ENCODE measurements at places on chromosomes 2 and 18.

- DNase-seq, result no peak
Measured at GRCh38 chr18:48989304-48990303, 38.8 kb upstream of the SMAD7 start.

GRCh38 chr2:5736886-5737285 is 44.7 kb downstream of the SOX11 start:
- no peak for DNase-seq

DNA sequence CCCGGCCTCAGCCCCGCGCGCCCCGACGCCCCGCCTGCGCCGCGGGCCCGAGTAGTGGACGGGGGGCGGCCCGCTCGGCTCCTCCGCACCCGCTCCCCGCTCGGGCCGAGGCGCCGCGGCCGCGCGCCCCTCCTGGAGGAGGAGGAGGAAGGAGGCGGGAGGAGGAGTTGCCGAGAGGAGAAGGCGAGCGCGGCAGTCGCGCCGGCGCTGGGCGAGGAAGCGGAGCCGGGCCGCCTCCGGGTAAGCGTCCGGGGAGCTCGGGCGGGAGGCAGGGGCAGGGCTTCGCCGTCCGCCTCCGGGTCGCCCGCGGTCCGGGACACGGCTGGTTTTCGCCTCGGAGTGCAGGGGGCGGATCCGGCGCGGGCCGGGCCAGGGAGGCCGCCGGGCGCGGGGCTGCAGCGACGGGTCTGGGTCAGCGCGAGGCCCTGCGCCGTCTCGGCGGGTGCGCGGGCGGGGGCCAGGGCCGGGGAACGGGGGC is at the start of gene SOCS6:
SOCS6 (plus strand) TSS at position 195 of the 478 bp plus-strand sequence. CDS start 35,624 bp downstream, outside the sequence.
- no peak for DNase-seq

GRCh38 chr2:183163821-183164649 is 39.8 kb downstream of the NUP35 start:
- DNase-seq, result no peak

DNA sequence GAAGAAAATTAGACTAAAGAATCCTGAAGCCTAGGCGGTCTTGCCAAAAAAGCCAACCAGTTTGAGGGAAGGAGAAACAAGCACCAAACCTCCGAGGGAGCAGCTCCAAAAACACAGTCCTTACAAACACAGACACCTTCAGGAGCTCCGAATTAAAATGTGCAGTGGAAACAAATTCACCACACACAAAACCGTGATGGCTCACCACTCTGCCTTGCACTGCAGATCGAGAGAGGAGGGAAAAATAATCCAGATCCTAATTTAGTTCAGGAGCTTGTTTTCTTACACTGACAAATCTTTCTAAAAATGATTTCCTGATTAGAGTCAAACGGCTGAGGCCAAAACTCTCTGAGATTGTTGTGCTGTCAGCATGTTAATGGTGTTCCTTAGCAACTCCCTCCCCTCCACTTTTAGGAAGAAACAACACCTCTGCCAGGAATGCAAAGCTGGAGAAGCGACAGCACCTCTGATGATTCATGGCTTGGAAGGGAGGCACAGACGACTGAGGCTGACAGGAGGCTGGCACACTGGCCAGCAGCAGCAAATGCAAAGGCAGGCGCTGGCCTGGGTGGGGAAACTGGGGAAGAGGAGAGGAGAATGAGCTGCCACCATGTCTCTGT is 249.4 kb upstream of the KLHL29 start:
- DNase-seq, result no peak

GRCh38 chr2:16908656-16909055 is 243.0 kb upstream of the CYRIA start:
- no peak for DNase-seq

DNA sequence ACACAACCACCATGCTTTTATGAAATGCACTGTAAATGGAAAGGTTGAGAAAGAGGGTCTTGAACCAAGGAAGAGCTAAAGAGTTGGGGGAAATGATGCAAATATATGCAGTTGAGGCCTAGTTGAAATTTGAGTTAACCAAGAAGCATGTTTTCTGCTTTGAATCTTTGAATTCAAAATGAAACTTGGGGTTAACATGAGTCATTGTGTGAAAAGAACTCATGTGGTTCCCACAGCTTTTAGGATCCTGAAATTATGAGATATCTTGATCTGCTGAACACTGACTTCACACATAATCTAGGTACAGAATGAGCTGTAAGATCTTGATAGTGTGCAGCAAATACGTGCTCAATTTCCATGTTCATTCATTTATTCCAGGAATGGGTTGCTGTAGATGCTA is 422.9 kb upstream of the TRIB2 start:
- DNase-seq, result no peak

DNA sequence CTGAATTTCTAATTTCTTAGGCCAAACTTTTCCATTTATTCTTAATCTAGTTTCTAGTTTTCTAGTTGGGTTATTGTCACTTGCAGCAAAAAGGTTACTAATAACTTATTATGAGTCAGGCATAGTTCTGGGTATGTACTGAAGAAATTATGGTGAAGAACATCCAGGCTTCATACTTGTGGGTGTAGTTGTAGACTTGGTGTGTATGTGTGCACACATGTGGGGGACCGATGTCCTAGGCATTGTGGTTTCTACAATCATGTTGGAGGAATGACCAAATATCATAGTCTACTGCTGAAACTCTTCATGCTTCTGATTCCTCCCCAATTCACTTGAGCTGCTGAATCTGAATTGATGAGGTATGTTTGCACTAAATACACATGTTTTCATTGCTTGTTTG is 141.2 kb downstream of the PMAIP1 start:
- no peak for DNase-seq

- no peak for DNase-seq
Measured at GRCh38 chr2:85865539-85866164, 23.1 kb downstream of the ST3GAL5 start.

- DNase-seq, result no peak
Measured at GRCh38 chr2:100800915-100801314, 19.0 kb upstream of the NPAS2 start.

GRCh38 chr2:18516112-18516511 is 44.3 kb downstream of the RDH14 start:
- no peak for DNase-seq

- DNase-seq, result no peak
Measured at GRCh38 chr2:161122772-161123530, 37.3 kb upstream of the TANK start.

DNA sequence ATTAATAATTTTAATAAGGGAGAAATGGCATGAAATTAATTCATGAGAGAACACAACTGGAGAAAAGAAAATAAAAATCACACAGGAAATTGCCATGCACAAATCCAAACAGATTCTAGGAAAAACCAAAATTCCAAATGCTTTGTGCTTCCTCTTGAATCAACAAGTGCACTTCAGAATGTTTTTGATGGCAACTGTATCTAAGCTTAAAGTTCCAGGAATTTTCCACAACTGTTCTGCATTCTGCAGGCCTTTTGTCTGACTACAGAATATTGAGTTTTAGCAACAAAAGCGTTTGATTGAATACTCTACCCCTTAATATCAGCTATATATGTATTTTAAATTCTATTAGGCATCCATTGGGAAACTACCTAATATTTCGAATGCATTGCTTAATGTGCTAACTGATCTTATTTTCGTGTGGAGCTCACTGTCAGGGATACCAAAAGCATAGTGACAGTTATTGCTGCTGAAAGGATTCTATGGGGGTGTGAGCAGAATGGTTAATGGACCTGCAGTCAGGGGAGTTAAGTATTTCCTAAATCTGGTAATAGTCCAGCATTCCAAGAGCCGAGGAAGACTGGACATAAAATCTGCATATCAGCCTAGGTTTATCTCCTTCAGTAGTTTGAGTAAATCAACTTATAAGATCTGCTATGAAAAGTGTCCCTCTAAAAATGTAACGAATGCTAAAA is 482.7 kb upstream of the POU3F3 start:
- DNase-seq, result no peak

DNA sequence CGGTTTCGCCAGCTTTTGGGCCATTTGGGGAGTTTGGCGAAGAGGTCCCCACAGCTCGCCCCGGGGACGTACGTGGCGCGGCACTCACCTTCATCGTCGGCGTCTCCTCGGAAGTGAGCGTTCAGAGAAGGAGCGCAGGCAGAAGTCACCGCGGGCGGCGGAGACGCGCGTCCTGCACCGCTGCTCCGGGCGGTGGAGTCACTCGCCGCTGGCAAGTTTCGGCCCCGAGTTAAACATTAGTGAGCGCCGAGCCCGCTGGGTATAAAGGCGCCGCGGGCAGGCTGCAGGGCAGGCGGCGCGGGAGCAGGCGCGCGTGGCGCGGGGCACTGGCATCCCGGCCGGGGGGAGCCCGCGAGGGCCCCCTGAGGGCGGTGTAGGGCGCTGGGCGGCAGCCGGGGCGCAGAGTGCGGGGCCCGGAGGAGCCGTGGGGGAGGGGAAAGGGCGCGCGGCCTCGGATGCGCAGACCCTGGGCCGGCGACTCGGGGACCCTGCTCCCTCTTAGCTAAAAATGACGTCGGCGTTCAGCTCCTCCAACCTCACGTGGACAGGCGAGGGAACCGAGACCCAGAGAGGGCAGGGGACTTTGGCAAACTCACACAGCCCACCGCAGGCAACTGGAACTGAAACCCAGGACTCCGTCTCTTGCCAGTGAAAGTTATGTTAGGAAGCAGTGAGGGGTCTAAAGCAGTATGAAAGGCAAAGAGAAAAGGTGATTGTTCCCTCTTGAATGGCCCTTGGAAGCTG is at the start of gene DPP4:
DPP4 (minus strand) TSS at position 328 of the 744 bp plus-strand sequence; CDS start at position 94, 234 bp downstream.
- no peak for DNase-seq

DNA sequence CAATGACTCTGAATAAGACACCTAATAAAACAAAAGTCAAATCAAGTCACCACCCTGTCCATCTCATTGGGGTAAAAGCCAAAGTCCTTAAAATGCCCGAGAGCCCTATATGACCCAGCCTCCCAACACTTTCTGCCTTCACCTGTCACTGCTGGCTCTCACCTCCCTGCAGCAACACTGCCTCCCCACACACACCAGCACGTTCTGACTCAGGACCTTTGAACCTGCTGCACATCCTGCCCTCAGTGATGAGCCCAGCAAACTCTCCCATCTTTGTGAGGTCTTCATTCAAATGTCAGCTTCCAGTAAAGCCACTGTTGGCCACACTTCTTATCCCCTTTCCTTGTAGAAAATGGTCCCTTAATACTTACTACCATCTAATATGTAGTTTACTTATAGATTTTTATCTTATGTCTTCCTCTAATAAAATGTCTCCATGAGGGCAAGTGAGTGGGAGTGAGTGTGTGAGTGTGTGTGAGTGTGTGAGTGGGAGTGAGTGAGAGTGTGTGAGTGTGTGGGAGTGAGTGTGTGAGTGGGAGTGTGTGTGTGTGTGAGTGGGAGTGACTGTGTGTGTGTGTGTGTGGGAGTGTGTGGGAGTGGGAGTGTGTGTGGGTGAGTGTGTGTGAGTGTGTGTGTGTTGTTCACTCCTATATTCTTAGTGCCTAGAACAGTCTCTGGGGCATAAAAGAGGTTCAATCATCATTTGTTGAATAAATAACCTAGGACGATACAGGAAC is 504.7 kb downstream of the EIPR1 start:
- no peak for DNase-seq

- DNase-seq, result no peak
Measured at GRCh38 chr2:36513661-36514060, 84.3 kb downstream of the FEZ2 start.

DNA sequence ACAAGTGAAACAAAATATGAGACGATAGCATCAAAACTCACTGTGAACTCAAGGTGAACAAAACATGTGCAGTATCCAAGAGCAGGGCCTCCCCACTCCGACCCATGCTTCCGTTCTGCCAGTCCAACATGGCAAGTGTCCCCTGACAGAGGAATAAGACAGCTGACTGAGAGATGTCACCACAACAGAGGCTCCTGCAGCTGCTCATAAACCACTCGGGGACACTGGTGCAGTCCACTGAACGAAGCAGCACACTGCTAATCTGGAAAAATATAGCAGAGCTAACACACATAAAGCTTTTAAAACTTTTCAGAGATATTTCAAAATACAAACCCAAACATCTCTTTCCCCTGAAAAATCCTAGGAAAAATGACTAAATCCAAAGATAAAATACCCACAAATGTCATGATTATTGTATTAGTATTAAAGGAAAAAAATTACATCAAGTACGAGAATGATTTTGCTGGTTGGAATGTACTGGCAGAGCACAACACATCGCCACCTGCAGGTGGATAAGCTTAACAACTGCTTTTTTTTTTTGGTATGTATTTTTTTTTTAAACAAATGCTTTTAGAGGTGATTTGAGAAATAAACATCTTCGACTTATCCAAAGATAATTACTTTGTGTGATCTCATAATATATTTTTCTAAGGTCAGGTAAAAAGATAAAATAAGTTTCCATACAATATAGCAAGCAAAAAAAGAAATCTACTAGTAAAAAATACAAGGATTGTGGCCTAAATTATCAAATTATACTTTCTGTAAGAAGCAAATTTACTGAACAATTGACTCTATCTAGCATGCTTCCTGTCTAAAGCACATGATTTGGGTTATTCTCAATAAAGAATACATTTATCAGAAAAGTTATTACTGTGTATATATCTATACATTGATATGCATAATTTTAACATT is 18.6 kb downstream of the THADA start:
- DNase-seq, result no peak

DNA sequence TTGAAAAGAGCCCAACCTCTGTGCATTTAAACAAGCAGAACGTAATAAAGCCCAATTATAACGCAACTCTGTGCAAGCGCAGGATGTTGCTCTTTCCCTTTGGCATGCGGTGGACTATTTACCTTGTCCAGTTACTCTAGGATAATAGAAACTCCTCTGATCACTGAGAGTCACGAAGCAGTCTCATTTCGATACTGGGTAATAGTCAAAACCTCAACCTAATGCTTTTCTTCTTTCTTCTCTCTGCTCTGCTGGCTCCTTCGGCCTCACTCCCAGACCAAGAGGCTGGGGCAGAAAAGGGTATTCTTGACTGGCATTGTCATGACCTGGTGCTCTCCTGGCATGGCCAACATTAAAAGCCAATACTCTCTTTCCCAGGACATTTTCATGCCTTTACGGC is 89.7 kb upstream of the GCFC2 start:
- DNase-seq, result no peak

DNA sequence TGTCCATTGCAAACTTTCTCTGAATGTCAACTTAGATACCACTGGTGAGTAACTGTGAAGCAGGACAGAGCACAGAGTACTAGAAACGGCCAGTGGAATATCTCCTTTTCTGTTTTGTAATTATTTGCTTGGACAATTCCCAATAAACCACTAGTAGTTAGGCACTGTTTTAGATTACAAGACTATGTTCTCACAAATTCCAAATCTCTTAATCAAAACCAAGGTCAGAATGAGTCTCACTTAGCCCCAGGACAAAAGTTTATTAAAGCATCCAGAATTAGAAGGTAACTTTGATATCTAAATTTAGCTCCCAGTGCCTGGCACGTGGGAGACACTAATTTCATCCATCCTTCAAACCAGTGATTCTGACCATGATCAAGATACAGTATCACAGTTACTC is 89.0 kb downstream of the ZNF521 start:
- DNase-seq, result no peak

DNA sequence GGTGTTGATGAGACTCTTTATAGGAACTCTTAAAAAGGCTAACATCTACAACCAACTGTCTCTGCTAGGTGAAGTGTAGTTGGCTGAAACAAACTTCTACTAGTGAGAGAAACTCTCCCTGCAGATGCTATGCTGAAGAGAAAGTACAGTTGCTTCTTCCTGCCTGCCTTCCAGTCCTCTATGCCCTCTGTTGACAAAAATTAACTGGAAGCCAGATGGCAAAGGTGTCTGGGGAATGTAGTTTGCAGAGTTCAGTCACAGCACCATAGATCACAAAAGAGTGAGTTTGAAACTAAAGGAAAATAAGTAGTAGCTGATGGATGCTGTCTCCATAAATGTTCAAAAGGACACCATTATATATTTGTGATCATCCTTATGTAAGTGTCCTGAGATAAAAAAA is 958.8 kb upstream of the NRXN1 start:
- no peak for DNase-seq

GRCh38 chr18:62346333-62347088 is 21.4 kb downstream of the TNFRSF11A start:
- DNase-seq, result no peak

- DNase-seq, result no peak
Measured at GRCh38 chr2:240045098-240045497, 8.2 kb downstream of the OR6B3 start.

Measured in stimulated activated CD4-positive, alpha-beta T cell treated with anti-CD3 and anti-CD28 coated beads, Interleukin-1b, Interleukin-23, amount 100 ng/mL, for 1 hour (primary cell).